ENCODE measurements at places on chromosomes 2 and 18.

GRCh38 chr2:73651591-73652230 lies 9.5 kb upstream of the NAT8 start:
- no peak for DNase-seq

DNA sequence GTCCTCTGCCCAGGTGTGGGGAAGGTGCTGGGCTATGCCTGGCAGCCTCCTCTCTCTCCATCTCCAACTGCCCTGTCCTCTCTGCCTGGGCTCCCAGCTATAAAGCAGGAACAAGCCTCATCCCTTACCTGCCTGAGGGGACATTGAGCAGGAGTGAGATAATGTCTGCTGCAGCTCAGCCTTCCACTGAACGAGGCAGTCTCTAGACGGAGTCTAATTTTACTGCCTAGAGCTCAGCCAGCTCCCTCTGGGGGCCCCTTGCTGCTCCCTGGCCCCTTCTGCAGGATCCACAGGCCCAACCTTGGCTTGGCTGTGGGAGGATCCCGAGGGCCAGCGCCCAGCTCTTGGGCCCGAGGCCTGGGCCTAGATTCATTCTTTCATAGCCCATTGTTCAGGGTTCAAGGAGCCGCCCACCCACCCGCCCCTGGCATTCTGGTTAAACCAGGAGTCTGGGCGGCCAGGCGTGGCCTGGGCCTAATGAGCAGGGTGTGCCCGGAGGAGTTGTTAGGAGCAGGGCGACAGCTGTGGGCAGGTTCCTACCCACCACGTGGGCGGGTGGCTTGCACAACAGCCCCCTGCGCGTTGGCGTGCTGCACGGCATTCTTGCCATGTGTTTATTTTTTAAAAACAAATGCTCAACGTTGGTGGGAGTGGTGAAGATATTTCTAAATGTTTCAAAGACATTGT lies 44.6 kb downstream of the FOSL2 start:
- no peak for DNase-seq

DNA sequence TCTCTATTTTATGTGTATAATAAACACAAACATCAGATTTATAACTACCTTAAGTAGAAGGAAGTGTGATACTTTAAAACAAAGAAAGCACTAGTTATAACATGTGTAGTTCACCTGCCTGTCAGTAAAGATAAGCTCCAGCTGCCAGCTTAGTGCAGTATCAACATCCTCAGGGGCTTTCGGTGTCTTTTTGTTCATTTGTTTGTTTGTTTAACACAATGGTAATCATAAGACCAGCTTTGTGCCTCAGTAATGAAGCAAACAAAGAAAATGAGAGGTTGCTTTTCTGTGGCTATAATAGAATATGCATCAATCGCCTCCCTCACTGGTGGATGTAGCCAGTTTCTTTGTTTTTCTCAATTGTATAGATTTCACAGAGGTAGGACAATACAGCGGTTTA lies 1499.0 kb upstream of the TMEFF2 start:
- DNase-seq, result no peak

DNA sequence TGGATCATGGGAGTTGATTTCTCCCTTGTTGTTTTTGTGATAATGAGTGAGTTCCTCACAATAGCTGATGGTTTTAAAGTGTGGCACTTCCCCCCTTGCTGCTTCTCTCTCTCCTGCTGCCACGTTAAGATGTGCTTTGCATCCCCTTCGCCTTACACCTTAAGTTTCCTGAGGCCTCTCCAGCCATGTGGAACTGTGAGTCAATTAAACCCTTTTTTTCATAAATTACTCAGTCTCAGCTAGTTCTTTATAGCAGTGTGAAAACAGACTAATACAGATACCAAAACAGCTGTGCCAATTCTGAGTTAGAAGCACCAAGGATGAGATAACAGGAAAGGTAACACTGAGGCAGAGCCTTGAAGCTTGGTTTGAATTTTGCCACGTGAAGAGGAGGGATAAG lies 44.7 kb downstream of the ITSN2 start:
- DNase-seq, result no peak

DNA sequence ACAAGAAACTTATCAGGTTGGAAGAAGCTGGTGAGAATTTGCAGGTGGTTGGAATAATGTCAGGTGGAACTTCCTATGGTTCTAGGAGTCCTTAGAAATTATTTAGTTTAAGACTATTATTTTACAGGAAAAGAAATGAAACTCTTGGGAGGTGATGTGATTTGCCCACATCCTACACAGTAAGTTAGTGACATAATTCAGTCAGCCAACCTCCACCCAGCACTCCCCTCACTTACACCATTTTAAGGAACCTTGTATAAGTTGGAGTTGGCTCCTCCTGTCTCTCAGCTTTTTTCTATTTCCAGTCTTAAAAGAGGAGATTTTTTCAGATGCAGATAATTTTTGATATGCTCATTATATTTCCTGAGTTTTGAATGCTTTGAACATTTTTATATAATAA lies 86.4 kb downstream of the SKA1 start:
- DNase-seq, result no peak

- DNase-seq, result no peak
Observed at GRCh38 chr2:45498661-45499550, 112.2 kb downstream of the SRBD1 start.

DNA sequence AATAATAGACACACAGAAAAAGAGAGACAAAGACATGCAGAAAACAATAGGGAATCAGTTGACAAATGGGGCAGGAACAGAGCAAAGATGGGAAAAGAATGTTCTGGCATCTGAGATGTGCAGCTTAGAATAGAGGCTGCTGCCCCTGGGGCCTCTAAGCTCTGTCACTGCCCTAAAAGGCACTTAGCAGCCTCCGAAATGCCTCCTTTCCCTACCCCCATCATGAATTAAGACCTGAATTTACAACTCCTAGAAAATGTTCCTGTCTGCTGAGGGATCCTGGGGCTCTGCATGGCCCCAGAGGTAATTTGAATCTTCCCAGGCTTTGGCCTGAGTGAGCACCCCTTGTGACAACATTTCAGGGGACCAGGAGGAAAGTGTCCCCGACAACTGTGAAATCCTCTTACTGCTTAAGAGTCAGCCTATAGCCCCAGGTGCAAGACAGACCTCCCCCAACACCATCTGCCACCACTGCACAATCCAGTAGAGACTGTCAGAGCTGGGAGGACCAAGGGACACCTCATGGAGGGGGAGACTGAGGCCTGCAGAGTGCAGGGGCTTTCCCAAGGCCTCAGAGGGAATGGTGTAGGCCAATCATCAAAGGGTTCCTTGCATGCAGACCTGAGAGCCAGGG lies 24.8 kb downstream of the MRPL35 start:
- DNase-seq, result no peak

- no peak for DNase-seq
Observed at GRCh38 chr2:218406949-218407618, 7.4 kb downstream of the CTDSP1 start.

- DNase-seq, result no peak
Observed at GRCh38 chr2:46338674-46339073, 41.5 kb downstream of the EPAS1 start.

DNA sequence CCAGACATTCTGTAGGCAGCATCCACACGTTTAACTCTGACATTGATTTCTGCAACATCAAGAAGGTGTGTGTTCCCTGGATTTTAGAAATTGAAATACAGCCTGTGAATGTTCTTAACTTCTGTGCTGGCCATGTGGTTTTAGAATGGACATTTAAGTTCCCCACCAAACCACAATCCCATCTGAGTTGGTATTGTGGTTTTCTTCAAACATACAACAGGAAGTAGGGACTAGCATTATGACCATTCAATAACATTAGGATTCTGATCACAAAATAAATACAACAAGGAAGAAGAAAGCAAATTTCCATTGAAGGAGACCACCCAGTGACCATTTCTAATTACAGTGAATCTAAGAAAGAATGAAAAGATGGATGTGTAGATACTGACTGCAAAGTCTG lies 51.2 kb downstream of the MAP3K20 start:
- DNase-seq, result no peak

DNA sequence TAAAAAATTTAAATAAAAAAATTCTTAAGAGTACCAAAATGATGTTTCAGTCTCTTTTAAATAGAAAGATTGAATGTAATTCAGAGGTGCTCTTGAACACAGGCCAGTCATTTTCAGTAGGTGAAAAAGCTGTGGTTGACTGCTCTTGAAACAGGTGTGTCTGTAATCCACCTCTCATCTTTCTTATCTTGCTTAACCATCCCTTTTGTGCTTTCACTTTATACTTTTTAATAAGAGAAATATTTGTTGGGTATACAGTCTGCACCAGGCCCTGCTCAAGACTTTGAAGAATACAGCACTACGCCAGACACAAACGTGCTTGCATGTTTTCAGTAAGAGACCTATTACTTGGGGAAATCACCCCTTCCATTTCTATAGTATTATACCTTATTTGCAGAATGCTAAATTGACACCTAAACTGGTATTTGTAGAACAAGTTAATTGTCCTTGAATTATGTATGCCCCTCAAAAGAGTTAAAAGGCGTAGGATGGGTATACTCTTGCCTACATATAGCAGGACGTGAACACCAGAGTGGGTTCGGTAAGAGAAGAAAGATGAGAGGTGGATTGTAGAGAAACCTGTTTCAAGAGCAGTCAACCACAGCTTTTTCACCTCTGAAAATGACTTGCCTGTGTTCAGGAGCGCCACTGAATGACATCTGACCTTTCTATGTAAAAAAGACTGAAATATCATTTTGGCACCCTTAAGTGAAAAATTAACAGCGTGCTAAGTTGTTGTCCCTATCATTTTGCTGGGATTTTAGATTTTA lies 4.0 kb upstream of the RTN4 start:
- no peak for DNase-seq

DNA sequence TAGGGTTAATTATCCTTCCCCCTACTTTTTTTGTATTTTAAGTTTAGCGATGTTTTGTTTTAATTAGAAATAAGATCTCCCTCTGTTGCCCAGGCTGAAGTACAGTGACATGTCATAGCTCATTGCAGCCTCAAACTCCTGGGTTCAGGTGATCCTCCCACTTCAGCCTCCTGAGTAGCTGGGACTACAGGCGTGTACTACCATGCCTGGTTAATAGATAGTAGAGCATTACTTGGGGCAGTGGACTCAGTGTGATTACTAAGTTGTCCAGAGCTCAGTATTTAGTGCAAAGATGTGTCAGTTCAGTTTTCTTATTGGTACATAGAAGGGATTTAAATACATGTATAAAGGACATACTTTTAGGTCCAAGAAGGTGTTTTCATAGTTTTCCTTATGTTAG lies 9.5 kb upstream of the ADGRF3 start:
- no peak for DNase-seq

DNA sequence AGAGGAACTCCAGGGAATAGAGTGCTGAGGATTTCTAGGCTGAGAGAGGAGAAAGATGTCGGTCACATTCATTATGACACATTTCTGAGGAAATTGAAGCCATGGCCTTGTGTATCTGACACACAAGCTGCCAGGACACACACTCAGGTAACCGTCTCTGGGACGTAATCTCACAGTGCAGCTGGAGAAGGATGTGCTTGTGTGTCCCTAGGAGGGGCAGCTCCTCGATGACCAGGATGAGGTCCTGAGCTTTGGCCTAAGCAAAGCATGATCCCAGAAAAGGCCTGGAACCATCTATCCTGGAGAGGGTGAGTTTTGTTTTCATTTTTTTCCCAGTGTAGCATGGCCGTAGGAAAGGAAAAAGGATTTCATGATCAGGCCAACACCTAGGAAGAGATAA lies 102.2 kb downstream of the CAPN13 start:
- no peak for DNase-seq

DNA sequence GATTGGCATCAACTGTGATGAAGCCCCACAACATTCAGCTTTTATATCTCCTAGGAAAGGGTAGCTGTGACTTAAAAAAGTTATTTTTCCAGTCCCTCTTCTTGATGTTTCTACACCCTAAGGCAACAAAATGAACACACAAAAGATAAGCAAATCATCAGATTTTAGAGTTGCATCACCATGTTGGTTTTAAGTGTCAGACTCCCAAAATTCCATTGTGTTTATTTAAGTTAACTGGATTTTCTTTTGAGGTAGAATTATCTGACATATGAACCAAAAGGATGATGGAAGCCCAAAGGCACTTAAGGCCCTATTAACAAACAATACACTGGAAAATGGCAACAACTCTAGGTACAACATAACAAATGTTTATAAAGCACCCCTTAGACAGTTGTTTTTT lies 261.7 kb upstream of the SLC39A10 start:
- no peak for DNase-seq
